Activated CD8-positive, alpha-beta memory T cell treated with anti-CD3 and anti-CD28 coated beads for 1 hour (primary cell): ENCODE measurements at places on chromosomes 12 and 14.

- DNase-seq: no peak
These were observed 381.0 kb upstream of the USP15 start for GRCh38 chr12:61879229-61879628.

GRCh38 chr14:31440280-31440679 lies 17.0 kb downstream of the DTD2 start:
- DNase-seq: no peak

DNA sequence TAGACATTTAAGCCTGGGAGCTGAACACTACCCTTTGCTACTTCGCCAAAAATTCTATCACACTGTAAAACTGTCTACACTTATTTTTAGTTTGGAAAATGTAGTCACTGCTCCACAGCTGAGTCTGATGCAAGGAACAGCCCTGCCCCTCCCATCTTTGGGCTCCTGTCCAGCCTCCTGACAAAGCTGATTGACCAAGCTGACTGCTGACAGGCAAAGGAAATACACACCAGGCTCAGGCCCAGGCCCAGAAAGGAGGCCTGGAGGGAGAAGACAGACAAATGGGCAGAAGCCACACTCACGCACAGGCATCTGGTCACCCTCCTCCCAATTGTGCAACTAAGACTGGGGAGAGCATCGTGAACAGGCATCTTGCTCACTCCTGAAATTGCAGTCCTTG lies 55.3 kb downstream of the ISCA2 start:
- no peak for DNase-seq

DNA sequence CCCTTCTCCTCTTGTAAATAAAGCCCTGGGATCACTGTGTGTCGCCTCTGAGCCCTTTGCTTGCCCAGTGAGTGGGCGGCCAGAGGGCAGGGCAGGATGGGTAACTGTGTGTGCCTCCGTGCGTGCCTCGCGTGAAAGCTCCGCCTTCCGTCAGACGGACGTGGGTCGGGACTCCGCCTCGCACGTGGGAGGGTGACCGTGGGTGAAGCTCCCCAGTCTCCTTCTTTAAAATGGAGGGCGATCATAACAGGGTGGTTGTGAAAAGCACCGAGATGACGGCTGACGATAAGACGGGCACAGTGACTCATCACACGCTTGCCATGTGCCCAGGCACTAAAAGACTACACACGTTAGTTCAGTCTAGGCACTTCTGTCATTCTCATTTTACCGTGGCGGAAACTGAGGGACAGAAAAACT lies 9.2 kb downstream of the PHB2 start:
- DNase-seq: peak; percentile 81

DNA sequence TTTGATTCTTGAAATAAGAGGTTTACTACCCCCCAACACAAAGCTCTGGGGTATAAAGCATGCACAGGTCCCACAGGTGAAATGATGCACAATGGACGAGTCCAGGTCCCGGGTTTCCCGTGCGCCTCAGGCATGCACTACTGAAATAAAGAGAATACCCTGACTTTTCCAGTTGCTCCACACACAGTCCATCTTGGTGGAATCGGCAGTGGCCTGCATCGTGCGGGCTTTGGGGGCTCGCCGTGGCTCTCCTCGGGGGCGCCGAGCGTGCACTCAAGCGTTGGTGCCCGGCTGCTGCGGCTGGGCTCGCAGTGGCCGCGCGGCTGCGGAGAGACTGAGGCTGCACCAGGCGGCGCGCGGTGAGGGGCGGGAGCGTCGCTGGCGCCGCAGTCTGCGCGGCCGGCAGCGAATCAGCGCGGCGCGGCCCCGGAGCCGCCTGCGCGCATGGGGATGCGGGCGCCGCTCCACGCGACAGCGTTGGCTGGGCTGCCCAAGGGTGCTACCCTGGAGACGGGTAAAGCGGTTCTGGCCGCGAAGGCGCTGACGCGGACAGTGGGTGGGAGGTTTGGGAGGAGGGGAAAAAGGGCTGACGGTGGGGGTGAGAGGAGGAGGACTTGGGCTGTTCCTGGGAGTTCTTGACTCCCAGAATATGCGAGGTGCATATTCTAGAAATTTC lies 53.8 kb upstream of the CCDC175 start:
- no peak for DNase-seq

DNA sequence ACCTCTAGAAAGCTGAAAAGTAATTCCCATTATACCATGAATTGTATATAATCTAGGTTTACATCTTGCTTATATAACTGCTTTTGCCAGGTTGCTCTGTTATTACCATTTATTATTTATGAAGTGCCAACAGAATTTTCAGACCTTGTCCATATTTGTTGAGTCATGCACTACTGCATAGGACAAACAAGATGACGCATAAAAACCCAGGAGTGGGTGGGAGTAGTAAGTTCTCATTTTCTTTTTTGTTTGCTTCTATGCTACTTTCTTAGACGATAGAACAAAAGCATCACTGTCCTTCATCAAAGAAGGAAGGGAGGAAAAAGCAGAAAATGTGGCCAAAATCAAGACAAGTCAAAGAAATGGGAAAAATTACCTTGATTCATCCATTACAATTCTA lies 119.0 kb upstream of the RASSF8 start:
- DNase-seq: no peak
